ENCODE measurements at places on chromosomes 7 and 10.

- no peak for DNase-seq
Measured at GRCh38 chr10:119284679-119285096, 77.3 kb downstream of the GRK5 start.

GRCh38 chr7:5526100-5526905, 102.7 kb upstream of the TNRC18 start:
- DNase-seq, result no peak

- no peak for DNase-seq
Measured at GRCh38 chr7:22387583-22387982, 30.6 kb upstream of the RAPGEF5 start.

DNA sequence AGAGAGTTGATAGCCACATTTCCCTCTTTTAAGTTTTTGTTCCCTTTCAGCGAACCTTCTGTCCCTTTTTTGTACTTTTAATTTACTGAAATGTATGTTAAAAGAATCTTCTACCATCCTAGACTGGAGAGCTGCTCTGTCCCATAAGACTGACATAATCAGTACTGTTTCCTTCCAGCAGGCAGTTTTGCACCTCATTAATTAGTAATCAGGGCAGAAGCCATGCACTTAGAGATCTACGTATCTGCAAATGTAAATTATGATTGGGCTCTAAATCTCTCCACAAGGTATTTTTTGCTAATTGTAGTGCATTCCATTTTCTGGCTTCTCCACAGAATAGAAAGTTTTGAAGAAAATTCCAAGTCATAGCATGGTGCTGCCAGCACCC, 232.1 kb downstream of the CELF2 start:
- DNase-seq, result no peak

GRCh38 chr10:34494012-34494411, 321.1 kb downstream of the PARD3 start:
- DNase-seq, result no peak

GRCh38 chr10:34739915-34740314, 75.2 kb downstream of the PARD3 start:
- DNase-seq, result no peak

GRCh38 chr10:26408858-26409494, 29.2 kb upstream of the APBB1IP start:
- no peak for DNase-seq

GRCh38 chr10:35613597-35614226, 8.6 kb downstream of the GJD4 start:
- DNase-seq, result no peak

- no peak for DNase-seq
Measured at GRCh38 chr10:46287846-46288477, 1.2 kb downstream of the ANTXRL start.

DNA sequence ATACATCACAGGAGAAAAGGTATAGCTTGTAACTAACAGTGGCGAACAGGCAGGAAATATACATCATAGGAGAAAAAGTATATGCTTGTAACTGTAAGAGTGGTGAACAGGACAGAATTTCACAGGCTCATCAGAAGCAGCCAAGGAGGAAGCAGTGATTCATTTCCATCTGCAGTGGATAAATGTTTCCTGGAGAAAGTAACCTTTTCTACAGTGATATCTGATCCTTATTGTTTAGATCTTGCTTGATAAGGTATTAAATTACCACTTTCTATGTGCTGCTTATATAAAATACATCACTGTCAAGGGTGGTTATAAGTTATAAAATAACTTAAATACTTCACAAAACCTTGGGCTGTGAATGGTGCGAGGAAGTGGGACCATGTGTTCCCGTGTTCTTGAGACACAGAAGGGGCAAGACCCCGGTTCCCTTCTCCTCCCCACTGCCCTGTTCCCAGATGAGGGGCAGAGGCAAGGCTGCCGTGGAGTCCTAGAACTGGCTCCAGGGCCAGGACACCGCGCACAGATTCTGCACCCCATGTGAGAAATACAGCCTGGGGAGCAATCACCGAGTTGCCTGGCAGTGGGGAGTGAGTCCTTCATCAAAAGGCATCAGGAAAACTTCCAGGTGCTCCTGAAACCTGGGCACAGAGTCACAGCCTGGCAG, 135.2 kb downstream of the DIP2C start:
- DNase-seq, result no peak

DNA sequence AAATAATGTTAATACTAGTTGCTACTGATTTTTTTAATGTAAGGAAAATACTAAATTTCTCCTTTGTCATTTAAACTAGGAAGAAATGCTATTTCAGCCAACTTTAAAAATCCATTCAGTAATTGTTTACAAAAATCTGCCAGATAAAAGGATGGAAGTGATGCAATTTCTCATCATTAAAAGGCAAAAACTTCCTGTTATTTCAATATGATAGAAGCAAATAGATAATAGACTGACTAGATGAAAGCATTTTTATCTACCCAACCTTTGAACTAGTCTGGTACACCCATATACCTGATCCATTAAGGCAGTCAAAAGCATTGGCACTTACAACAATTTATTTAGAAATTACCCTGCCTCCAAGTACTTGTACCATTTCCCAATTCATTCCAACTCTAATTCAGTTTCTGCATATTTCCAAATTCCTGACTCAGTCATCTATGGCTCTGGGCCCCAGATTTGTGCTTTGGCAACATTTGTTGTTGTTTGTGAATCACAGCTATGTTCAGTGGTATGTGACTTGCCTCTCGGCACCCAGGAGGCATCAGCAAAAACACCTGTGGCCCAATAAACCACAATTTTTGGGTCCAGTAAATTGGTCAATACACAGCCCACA, 482.6 kb upstream of the SEMA3A start:
- no peak for DNase-seq

GRCh38 chr10:8913720-8914119, 859.2 kb downstream of the GATA3 start:
- DNase-seq, result no peak

GRCh38 chr10:60990663-60991062, 46.7 kb upstream of the RHOBTB1 start:
- no peak for DNase-seq

- DNase-seq, result no peak
Measured at GRCh38 chr10:306007-306674, 170.9 kb downstream of the ZMYND11 start.

GRCh38 chr7:106031300-106032035, 68.4 kb downstream of the CDHR3 start:
- no peak for DNase-seq

All from stimulated activated CD8-positive, alpha-beta memory T cell treated with anti-CD3 and anti-CD28 coated beads, Interleukin-4, amount 100 ng/mL, for 4 hours (primary cell).